ENCODE measurements at places on chromosomes 7 and 10. TPM values are rescaled to one million over a fixed set of nuclear protein-coding genes. Genes with fewer than 3 reads are reported as not detected.

Gene COBL
- 0.75 TPM for total RNA-seq

Gene SHH
- not detected for total RNA-seq

Gene RBM20
- total RNA-seq, result 9.9 TPM

Gene SRGN
- total RNA-seq, result 230 TPM

Gene SPAM1
- total RNA-seq, result not detected

DNA sequence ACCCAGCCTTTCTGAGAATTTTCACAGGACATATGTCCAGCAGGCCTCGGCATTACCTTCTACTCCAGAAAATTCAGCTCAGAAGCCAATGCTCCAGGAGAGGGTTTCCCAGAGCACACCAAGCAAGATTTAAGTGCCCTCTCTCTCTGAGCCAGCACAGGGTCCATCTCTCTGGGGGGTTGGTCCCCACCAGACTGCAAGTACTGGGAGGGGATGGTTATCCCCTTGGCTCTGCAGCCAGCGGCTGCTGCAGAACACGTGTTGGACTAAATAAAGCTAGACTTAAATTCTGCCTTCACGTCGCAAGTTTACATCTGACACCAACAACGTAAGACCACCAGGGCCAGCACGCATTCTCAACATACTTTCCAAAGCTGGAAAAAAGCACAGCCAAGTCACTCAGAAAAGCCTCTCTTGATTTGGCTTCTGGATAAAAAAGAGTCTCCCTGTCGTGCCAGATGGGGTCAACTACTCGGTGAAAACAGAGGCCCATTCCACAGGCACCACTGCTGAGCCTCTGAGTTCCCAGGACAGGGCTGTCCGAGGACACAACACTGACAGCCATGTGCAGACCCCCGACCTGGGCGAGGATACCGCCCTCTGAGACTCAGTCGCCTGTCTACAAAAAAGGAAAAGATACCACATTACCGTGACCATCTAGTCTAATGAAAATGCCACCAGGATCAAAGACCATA lies 77.3 kb downstream of the CTBP2 start:
- peak; percentile 51 for DNase-seq

GRCh38 chr10:117663750-117664149 lies 121.2 kb downstream of the EMX2 start:
- no peak for DNase-seq

DNA sequence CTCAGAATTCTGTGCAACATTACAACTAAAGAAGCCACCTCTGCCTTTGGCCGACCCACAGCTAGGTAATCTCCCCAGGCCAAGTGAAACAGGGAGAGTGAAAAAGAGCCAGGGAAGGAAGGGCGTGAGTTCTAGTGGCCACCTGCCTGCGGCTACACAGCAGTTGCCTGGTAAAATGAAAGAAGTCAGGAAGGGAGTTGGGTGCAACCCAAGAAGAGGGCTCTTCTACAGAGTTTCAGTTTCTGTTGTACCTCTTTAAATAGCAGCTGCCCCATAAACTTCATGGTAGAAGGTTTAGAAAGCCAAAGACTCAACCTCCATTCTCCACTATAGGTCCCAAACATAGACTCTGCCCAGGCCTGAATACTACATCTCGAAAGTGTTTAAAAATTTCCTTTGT lies 76.2 kb upstream of the TMEM168 start:
- no peak for DNase-seq

DNA sequence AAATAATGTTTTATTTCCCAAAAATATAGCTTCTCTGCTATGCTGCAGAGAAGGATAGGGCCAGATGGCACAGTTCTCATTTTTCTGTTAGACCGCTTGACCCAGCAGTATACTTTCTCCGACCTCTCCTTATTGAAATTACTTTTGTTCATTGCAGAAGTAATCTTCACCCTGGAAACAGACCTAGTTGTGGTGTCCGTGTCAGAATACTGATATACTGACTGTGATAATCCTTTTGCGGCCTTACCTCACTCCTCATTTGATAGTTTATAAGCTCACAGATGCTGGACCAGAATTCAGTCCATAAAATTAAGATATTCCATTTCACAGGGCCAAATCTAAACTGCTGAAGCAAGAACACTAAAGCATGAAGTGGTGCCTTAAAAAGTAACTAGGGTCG lies 260.6 kb upstream of the DKK1 start:
- no peak for DNase-seq

- no peak for DNase-seq
Measured at GRCh38 chr10:2899246-2899951, 167.9 kb upstream of the PFKP start.

GRCh38 chr7:16586081-16586874 lies 59.3 kb downstream of the ANKMY2 start:
- no peak for DNase-seq
